EL (cell line): ENCODE measurements at places on chromosomes 16 and 17.
A peak's percentile ranks its signal among the peaks of the same experiment; 100 is the strongest.

DNA sequence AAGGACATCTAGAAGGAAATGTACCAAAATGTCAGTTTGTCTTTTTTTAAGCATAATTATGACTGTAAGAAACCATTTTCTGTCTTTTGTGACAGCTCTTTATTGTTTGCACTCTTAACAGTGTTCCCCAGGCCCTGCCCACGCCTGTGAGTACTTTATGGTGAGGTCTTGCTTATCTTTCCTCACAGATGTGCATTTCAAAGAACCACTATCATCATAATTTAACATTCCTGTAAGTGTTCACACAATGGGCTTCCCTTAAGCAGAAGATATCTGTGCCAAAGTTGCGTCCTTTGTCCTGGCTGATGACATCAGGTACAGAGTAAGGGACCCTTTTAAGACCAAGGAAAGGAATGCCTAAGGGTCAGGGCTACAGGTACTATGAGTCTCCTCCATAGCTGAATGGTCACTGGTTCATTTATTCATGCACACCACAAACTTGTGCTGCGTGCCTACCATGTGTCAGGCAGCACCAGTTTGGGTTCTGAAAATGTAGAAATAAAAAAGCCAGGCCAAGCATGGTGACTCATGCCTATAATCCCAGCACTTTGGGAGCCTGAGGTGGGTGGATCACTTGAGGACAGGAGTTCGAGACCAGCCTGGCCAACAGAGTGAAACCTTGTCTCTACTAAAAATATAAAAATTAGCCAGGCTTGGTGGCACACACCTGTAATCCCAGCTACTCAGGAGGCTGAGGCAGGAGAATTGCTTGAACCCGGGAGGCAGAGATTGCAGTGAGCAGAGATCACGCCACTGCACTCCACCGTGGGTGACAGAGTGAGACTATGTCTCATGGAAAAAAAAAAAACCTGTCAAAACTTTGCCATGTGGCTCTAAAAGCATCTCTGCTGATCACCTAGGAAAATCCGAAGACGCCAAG lies 55.4 kb upstream of the NLK start:
- no peak for DNase-seq

DNA sequence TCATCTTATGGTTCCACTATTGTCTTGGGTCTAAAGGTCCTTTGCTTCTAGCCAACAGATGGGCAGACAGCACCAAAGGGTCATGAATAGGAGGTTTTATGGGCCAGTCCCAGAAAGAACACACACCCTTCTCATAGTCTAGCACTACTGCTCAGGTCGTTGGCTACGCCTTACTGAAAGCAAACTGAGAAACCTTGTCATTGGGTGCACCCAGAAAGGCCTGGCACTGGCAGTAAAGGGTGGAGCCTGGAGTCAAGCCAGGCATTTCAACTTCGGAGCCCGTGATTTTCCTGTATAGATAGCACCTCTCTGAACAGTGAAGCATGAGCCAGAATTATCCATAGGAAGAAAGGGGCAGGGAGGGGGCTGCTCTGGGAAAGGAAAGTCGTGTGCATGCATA lies 74.9 kb downstream of the VAT1L start:
- no peak for DNase-seq

- DNase-seq = no peak
These were observed 20.4 kb downstream of the RAI1 start for GRCh38 chr17:17701658-17702057.

DNA sequence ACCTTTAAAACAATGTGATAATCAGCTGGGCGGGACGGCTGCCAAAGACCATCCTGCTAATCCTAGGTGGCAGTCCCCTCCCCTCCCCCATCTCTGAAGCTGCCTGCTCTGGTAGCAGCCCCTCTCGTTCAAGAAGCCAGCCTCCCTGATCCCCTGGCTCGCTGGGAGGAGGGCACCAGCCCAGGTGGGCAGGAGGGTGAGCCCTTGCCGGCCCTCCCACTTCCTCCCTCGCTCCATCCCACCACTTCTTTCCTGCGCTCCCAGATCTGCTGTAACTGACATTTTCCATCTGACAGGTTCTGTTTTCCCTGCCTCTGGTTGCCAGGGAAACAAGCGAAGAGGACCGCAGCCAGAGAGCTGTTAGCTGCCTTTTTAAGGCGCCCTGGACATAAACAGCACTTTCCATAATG lies 155.7 kb upstream of the TNRC6C start:
- no peak for DNase-seq

- no peak for DNase-seq
These were observed 19.2 kb downstream of the CLEC19A start for GRCh38 chr16:19304750-19305149.

DNA sequence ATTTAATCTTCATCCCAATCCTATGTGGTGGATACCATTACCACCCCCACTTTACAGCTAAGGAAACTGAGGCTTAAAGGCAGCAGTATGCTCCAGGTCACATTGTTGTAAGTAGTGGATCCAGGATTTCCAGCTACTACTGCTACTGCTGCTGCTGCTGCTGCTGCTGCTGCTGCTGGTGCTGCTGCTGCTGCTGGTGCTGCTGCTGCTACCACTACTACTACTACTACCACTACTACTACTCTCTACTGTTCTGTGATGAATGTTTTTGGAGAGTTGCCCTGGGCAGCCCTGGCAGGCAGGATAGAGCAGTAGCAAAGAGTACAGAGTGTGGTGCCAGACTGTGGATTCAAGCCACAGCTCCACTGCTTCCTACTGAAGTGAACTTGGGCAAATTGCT lies 49.3 kb upstream of the SLC12A3 start:
- no peak for DNase-seq

- no peak for DNase-seq
These were observed 21.4 kb downstream of the PIEZO1 start for GRCh38 chr16:88763502-88764053.

- peak; percentile 47 for DNase-seq
These were observed 180.1 kb downstream of the SPECC1 start for GRCh38 chr17:20189302-20189701.

DNA sequence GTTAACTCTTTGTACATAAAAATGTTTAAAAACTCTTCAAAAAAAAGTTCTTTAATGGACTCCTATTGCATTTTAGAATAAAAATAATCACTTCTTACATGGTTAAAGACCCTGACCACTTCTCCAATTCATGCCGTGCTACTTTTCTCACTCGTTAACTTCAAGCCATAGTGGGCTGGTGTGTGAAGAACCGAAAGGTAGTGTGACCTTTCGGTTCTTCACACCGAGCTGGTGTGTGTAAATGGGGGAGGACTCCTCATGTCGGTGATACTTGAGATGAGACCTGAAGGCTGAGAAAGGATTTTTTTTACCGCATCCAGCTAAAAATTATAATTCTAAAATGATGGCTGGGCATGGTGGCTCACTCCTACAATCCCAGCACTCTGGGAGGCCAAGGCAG lies 22.1 kb downstream of the RFFL start:
- DNase-seq = no peak

- DNase-seq = peak; percentile 68
These were observed 9.0 kb downstream of the SLC5A10 start for GRCh38 chr17:18960803-18961511.

- peak; percentile 87 for DNase-seq
These were observed 25.6 kb upstream of the NPTX1 start for GRCh38 chr17:80501741-80502577.

- peak; percentile 91 for DNase-seq
These were observed 35.3 kb upstream of the PITPNM3 start for GRCh38 chr17:6591599-6592158.

GRCh38 chr17:72390675-72391508 lies 270.1 kb downstream of the SOX9 start:
- DNase-seq = peak; percentile 82

- no peak for DNase-seq
These were observed 13.5 kb downstream of the ACTG1 start for GRCh38 chr17:81498953-81499600.

DNA sequence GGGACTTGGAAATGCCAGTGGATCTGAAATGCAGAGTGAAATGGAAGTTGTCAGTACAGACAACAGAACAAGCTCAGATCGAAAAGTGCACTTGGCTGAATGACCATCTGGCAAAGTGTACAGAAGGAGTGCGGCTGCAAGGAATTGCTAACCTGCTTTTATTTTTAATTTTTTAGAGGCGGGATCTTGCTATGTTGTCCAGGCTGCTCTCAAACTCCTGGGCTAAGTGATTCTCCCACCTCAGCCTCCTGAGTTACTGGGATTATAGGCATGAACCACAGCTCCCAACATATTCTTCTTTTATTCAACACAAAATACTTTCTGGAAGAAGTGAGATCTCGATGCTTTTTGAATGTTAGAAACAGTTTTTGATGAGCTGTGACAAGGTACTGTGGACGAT lies 3.6 kb downstream of the LRRC59 start:
- DNase-seq = no peak

GRCh38 chr16:69564845-69565670 lies 708 bp upstream of the NFAT5 start:
- peak; percentile 9 for DNase-seq

DNA sequence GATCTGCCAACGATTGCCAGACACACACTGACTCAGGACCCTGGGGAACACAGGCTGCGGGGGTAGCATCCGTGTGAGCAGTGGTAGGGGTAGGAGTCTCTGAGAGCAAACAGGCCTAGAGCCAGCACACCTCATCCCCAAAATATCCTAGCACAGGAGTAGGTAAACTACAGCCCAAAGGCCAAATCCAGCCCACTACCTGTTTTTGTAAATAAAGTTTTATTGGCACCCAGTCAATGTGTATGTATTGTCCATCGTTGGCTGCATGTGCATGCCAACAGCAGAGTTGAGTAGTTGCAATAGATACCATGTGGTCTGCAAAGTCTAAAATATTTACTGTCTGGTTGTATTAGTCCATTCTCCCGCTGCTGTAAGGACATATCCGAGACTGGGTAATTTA lies 55.5 kb upstream of the GPRC5B start:
- DNase-seq = no peak

DNA sequence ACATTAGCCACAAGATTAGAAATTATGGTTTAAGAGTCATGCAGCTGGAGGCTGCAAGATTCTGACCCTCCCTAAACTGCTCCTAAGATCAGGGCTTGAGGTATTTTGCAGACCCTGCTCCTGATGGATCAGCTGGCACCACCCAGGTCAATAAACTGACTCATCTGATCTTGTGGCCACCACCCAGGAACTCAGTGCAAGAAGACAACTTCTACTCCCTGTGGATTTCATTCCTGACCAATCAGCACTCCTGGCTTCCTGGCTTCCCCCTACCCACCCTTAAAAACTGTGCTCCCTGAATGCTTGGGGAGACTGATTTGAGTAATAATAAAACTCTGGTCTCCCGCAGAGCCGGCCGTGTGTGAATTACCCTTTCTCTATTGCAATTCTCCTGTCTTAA lies 25.0 kb upstream of the MILR1 start:
- peak; percentile 18 for DNase-seq

DNA sequence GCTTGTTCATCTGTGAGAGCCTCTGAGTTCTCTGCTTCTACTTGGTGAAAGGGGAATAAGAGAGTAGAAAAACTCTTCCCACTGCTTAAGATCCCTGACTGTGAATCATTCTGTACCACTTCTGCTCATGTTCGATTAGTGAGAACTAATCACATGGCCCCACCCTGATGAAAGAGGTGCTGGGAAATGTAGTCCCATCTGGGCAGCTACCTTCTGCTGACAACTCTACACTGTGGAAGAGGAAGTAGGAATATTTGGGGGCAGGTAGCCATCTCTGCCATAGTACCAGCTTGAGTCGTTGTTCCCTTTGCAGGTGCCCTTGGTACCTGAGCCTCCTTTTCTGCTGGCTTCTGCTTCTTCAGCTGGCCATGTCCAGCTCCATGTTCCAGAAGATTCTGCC lies 29.9 kb downstream of the NKD1 start:
- no peak for DNase-seq

GRCh38 chr17:82551779-82552457 lies 32.4 kb downstream of the FOXK2 start:
- peak; percentile 76 for DNase-seq

- no peak for DNase-seq
These were observed 18.1 kb downstream of the CMIP start for GRCh38 chr16:81462683-81463082.

DNA sequence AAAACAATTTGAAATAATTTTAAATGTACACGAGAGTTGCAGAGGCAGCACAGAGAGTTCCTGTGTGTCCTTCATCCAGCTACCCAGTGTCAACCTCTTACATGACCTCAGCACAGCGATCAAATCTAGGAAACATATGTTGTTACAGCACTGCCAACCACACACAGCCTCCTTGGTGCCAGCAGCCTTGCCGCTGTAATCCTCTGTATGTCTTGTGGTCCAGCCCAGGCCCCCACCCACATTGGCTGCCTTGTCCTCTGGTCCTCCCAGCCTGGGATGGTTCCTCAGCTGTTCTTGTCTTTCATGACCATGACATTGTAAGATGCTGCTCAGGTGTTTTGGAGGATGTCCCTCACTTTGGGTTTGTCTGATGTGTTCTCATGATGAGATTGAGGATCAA lies 178.0 kb downstream of the RPTOR start:
- DNase-seq = no peak

GRCh38 chr16:82990155-82990554 lies 363.4 kb downstream of the CDH13 start:
- peak; percentile 55 for DNase-seq

DNA sequence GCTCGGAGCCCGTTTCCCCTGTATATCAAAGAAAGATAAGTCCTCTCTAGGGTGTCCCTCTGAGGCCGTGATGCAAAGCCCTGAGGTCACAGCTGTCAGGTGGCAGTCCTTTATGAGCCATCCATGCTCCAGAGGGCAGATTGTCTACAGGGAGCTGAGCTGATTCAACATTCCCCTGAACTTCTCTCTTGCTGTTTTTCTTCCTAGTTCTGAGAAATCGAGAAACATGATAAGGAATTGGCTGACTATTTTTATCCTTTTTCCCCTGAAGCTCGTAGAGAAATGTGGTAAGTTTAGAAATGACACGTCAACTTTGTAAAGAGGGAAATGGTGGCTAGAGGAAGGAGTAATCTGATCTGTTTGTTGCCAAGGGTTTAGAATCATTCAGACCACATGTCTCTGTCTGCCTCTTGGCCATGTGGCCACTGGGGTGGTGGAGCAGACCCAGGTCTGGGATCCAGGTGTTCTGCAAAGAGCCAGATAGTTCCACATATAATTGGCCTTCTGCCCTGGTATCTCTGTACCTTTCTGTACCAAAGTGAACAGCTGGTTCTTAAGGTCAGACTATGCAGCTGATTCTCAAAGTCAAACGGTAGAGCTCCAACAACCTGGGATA lies 3.5 kb downstream of the CTNS start:
- DNase-seq = no peak

GRCh38 chr16:785563-786535 lies 2.3 kb downstream of the RPUSD1 start:
- DNase-seq = peak; percentile 60

- DNase-seq = no peak
These were observed 105.0 kb downstream of the ABCC6 start for GRCh38 chr16:16118337-16118736.
